D341Med (cell line): ENCODE measurements at places on chromosomes 3 and 15.
A peak's percentile ranks its signal among the peaks of the same experiment; 100 is the strongest.

DNA sequence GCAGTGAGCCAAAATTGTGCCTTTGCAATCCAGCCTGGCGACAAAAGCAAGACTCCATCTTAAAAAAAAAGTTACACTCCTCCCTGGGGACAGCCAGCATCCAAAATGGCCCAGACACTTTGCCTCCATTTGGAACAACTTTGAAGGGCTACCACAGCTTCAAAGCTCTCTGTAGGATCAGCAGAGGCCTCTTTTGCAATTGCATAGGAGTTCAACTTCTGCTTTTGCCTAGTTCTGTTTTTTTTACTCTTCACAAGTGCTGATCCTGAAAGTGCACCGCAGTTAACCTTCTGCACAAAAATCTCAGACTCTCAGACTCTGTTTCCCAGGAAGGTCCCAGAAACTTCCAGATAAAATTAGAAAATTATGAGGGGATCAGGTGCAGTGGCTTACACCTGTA lies 25.2 kb upstream of the SLC4A7 start:
- DNase-seq, result no peak

DNA sequence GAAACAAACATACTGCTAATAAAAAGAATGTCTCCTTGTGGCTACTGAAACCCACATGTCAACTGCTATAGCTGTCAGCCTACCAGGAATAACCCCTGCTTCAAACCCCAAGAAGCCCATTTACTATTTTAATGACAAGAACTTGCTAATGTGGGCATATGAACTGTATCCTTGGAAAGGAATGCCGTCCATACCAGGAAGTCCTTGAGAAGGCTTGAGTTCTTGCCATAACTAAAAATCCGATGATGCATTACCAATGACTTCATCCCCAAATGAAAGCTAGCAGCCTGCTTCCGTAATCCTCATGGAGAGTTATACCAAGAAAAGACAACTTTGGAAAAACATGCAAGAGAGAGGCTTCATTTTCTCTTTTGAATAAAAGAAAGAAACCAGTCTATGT lies 34.8 kb downstream of the MINDY4B start:
- DNase-seq, result no peak

- DNase-seq, result no peak
Observed at GRCh38 chr3:126947429-126947828, 35.5 kb upstream of the PLXNA1 start.

DNA sequence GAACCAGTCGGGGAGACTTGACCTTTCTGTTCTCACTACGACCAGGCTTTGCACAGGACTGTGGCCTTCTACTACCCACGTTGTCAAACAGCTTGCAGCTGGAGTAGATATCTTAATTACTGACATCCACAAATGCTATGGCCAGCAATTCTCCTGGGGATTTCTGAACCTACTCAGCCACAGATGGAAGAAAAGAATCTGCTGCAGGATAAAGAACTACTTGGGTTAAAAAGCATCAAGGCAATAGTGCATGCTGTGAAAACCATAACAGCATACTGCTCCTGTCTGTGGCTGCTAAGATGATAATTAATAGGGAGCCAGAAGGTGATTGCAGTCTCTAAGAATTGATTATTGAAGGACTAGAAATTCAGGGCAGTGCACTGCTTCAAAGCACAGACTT lies 859.2 kb upstream of the SEMA6D start:
- peak; percentile 35 for DNase-seq

DNA sequence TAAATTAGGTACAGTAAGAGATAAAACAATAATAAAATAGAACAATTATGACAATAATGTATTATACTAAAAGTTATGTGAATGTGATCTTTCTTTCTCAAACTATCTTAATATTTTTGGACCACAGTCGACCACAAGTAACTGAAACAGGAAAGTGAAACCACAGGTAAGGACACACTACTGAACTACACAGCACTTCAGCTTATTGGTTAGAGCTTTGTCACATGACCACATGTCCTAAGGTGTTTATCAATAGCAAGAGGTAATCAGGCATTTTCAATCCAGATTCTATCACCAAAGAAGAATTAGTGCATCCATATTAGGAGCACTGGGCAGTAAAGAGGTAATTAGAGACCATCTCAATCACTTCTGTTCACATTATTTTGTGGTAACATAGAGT lies 392.8 kb downstream of the RSL24D1 start:
- DNase-seq, result no peak

DNA sequence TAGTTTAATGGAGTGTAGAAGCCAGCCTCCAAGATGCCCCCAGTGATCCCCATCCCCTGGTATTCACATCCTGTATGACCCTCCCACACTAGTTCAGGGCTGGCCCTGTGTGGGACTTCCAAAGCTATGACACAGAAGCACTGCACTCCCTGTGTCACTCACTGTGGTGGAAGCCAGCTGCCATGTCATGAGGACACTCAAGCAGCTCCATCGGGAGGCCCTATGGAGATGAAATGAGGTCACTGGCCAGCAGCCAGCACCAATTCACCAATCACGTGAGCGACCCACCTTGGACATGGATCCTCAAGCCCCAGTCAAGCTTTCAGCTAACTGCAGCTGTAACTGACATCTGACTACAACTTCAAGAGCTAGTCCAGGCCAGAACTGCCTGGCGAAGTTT lies 3.9 kb upstream of the ACAN start:
- DNase-seq, result no peak

DNA sequence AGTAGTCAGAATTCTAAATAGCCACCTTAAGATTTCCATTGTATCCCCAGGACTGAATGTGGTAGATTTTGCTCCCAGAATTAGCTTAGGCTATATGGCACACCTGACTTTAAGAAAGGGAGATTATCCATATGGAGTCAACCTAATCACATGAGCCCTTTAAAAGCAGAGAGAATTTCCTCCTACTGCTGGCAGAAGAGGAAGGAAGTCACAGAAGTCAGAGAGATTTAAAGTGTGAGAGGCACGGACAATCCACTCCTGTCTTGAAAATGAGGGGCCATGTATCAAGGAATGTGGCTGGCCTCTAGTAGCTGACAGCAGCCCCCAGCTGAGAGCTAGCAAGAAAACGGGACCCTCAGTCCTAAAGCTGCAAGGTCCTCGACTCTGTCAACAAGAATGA lies 26.8 kb downstream of the LRRC31 start:
- DNase-seq, result no peak

DNA sequence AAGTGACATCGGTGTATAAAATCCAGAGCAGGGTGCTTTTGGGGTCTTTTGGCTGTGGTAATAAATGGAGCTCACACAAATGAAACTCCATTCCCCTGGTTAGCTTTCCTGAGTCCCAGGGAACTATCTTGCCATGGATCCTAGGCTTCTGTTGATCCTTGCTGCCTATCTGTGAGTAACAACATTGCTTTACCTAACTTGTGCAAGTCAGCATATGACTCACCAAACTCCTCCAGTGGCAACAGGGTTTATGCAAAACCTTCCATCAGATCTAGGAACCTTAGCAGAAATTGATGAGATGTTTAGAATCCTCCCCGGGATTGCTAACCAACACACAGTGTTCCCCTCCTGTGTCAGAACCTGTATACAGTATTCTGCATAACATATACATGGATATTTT lies 105.4 kb downstream of the SCAPER start:
- DNase-seq, result no peak

- DNase-seq, result no peak
Observed at GRCh38 chr3:118863731-118864322, 170.8 kb downstream of the IGSF11 start.

GRCh38 chr3:100368441-100368840 lies 32.4 kb downstream of the TOMM70 start:
- DNase-seq, result no peak

GRCh38 chr15:51879555-51879954 lies 50.1 kb downstream of the TMOD3 start:
- DNase-seq, result no peak
